ENCODE measurements at places on chromosomes 1 and 21.

DNA sequence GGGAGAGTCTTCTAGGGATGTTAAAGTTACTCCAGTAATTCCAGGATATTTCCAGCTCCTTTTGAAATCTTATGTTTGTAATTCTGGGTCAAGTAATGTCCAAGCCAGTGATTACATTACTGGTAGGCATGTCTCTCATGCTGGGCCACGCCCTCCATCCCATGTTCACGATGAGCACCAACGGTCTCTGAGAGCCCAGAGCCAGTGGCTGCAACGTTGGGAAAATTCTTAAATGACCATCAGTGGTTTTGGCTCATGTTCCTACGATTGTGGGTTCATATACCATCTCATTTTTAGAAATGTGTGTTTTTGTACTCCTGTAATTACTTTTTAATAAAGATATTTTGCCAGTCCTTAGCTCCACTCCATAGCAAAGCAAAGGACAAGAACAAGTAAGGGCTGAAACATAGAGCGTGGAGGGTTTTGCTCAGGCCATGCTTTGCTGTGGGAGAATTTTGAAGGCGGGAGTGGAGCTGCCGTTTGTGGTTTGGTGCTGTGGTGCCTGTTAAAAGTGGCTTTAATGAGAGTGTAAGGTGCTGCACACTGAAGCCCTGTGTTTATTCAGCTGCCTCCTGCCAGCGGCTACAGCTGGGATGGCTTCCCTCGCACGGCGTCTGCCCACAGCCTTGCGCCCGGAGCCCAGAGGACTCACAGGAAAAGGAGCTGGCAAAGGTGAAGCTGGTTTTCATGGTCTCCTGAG, 28.9 kb downstream of the VANGL1 start:
- no peak for DNase-seq

DNA sequence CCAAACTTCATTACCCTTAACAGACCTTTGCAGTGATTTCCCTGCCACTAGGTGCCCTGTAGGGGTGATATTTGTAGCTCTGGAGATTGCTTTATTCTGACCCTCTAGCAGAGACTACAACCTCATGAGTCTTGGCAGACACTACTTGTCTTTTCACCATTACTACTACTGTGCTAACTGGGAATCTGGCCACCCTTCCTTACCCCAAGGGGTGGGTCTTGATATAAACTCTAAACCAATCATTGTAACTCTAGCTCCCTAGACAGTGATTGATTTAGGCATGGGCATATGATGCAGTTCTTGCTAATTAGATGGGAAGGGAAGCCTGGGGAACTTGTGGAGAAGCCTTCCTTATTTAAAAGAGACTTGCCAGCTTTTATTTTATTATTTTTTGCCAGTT, 3.9 kb downstream of the KPNA6 start:
- no peak for DNase-seq

DNA sequence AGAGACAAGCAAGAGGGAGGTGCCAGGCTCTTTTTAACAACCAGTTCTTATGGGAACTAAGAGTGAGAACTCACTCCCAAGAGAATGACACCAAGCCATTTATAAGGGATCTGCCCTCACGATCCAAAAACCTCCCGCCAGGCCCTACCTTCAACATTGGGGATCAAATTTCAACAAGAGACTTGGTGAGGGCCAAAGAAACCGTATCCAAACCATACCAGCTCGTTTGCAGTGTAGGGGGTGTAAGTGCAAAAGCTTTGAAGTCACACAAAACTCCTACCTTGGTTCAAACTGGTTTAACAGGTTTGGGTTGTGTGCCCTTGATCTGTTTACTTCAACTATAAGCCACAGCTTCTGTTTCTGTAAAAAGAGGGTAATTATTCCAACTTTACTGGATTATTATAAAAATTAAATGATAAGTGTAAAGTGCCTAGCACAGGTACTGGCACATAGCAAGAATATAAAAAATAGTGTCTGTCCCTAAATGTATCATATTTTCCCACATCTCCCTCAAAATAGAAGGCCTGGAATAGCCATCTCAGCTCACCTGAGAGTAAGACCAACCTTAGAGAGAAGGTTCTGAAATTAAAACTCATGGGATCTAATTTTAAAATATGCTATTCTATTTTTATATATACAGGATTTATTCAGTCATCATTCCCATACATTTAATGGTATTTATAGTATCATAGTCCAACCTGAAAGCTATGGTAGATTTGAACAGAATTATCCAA, 7.0 kb upstream of the USP25 start:
- DNase-seq, result no peak

DNA sequence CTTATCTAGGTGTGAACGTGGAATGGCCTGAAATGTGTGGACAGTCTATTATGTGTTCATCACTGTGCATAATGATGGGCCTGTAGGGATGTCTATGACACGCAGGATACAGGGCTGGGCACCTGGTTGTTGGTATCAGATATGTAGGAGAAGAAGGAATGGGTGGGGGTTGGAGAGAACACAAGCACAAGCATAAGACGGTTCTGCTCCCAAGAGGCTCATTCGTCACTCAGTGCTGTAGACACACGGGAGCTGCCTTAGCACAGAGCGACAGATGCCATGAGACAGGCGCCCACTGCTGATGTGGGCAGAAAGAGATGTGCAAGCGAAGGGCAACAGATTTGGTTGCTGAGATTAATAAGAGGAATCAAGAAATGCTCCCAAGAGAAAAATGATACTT, 256.2 kb downstream of the DISC1 start:
- DNase-seq, result no peak

DNA sequence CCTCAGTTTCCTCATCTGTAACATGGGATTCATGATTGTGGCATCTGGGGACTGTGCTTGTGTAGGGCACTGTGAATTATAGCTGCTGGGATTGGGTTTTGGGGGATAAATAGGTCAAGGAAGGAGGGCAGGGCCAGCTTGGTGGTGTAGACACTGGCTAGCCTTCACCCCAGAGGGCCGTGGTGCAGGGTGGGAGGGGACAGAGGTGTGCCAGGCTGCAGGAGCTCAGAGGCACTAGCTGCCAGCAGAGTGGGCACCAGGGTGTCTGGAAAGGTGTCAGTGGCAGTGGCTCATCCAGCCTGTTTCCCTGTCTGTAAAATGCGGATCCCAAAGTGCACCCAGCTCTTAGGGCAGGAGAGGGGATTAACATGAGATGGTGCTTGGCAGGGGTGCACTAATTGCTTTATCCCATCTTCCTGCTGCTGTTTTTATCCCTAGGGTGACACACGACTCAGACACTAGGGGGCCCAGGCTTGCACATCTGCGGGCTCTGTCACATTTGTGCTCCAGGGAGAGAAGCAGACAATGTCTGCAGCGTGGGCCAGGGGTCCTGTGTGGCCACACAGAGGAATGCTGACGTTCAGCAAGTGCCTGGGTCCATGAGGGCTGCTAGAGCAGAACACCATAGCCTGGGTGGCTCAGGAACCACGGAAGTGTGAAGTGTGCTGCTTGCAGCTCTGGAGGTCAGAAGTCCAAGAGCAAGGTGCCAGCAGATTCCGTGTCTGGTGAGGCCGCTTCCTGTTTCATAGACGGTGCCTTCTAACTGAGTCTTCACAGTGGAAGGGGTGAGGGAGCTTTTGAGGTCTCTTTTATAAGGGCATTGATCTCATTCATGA, 19.3 kb downstream of the OBSCN start:
- no peak for DNase-seq

DNA sequence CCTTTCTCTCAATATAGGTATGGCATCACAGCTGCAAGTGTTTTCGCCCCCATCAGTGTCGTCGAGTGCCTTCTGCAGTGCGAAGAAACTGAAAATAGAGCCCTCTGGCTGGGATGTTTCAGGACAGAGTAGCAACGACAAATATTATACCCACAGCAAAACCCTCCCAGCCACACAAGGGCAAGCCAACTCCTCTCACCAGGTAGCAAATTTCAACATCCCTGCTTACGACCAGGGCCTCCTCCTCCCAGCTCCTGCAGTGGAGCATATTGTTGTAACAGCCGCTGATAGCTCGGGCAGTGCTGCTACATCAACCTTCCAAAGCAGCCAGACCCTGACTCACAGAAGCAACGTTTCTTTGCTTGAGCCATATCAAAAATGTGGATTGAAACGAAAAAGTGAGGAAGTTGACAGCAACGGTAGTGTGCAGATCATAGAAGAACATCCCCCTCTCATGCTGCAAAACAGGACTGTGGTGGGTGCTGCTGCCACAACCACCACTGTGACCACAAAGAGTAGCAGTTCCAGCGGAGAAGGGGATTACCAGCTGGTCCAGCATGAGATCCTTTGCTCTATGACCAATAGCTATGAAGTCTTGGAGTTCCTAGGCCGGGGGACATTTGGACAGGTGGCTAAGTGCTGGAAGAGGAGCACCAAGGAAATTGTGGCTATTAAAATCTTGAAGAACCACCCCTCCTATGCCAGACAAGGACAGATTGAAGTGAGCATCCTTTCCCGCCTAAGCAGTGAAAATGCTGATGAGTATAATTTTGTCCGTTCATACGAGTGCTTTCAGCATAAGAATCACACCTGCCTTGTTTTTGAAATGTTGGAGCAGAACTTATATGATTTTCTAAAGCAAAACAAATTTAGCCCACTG, 11.5 kb downstream of the HIPK1 start:
- DNase-seq, result peak; percentile 59

DNA sequence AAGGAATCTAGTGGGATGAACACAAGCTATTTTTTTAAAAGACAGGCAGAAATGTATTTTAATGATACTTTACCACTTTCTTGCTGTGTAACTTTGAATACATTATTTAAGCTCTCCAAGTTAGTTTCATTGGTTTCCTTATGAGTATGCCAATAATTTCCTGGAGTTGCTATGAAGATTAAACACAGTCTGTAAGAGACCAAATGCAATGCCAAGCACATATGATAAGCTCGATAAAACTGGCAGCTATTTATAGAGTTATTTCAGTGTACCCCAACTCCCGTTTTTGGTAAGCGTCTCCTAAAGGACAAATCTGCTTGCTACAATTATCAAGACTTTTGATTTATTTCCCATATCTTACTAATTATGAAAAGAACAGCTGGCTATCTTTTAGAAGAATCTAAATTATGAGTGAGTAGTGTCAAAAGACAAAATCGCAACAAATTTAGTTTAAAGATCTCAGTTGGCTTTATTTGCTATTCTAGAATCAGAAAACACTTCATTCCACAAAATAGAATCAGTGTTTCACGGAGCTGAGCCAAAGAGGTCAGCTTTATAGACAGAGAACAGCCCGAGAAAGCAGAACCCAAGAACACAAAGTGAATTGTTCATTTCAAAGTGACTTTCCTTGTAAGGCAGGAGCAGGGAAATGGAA, 7.2 kb upstream of the MAP10 start:
- DNase-seq, result no peak

- DNase-seq, result no peak
These were observed 6.6 kb downstream of the ATP1A4 start for GRCh38 chr1:160158031-160158430.

GRCh38 chr1:62590255-62590969, 6.9 kb upstream of the ANGPTL3 start:
- DNase-seq, result no peak

DNA sequence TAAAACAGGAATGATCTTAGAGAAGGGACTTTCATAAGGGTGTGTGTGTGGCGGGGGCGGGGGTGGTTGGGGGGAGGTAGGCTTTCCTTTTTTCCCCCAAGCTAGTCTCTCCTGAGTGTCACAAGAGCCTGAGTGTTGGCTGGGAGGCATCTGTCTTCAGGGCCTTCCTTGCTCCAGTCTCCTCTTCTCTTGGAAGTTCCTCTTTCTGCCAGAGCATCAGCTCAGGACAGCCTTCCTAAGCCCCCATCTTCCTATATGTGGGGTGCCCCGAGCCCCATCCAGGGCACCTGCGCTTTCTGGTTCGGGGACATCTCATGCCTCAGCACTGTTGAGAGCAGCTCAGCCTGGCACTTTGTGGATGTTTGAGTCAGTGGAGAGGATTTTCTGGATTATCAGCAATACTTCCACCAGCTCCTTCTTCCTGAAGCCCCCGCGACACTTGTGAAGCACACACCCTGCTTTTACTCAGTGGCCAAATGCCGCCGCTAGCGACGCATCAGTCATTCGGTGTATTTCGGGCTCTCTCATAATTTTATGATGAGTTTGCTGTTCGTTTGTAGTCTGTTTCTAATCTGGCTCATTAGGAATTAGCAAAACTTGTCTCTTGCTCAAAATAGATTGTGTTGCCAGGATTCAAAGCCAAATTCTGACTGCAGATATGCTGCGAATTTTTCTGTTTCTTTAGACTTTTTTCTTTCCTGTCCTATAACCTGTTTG, 61.7 kb downstream of the GALNT2 start:
- no peak for DNase-seq

DNA sequence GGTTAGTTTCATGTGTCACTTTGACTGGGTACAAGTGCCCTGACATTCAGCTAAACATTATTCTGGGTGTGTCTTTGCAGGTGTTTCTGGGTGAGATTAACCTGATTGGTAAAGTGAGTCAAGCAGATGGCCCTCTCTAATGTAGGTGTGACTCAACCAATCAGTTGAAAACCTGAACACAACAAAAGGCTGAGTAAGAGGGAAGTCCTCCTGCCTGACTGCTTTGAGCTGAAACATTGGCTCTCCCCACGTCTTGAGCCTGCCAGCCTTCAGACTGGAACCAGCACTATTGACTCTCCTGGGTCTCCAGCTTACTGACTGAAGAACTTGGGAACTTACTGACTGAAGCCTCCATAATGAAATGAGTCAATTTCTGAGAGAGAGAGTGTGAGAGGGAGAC, 70.0 kb upstream of the C21orf91 start:
- DNase-seq, result no peak

DNA sequence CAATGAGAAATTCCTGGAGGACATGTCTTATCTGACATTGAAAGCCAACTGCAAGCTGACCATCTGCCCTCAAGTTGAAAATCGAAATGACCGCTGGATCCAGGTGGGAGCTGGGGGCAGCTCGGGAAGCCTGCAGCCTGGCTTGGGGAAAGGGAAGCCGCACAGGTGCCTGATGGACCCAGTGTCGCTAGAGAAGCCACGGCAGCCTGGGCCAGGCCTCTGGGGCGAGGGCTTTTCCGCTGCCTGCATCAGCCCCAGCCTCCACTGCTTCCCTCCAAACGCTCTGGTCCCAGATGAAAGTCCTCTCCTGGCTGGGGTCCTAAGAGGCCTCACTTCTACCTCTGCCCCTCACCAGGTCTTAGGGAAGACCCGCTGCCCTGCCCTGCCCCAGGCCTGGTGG, 18.8 kb upstream of the PADI3 start:
- DNase-seq, result no peak

DNA sequence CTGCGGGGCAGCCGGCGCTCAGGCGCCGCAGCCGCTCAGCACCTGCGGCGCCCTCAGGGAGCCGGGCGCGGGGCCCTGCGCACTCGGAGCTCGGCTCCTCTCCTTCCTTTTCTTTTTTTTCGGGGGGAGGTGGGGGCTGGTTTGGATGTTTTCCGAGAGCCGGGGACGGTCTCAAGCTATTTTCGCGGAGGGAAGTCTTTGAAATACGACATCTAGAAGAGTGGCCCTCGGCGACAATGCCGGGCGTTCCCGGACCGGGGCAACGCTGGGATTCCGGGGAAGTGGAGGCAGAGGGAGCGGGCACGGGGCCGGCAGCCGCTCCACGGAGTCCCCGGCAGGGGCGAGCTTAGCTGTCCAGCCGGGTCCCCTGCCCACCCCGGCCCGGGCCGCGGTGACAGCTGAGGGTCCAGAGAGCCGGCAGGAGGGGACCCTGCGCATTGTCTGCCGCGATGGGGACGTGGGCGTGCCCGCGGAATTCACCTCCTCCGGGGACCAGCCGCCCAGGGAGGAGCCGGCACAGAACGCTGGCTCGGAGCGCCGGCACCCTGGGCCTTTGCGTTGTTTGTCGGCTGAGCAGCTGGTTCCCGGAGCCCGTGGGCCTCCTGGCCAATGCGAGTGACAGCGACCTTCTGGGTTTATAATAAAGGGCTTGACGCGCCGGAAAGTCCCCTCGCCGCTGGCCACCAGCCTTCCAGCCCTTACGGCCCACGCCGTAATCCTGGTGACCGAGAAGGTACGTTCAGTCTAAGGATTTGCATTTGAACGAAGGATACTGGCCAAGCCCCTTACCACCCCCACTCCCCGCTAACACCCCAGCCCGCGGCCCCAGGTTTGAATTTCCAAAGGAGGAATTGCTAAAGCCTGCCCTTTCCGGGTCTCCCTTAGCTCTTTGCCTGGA, 582 bp downstream of the SLC37A1 start:
- DNase-seq, result peak; percentile 69

Measured in CD4-positive, alpha-beta T cell treated with Interleukin-15 for 1 hour (primary cell).